ENCODE measurements at places on chromosomes 11 and 22.

DNA sequence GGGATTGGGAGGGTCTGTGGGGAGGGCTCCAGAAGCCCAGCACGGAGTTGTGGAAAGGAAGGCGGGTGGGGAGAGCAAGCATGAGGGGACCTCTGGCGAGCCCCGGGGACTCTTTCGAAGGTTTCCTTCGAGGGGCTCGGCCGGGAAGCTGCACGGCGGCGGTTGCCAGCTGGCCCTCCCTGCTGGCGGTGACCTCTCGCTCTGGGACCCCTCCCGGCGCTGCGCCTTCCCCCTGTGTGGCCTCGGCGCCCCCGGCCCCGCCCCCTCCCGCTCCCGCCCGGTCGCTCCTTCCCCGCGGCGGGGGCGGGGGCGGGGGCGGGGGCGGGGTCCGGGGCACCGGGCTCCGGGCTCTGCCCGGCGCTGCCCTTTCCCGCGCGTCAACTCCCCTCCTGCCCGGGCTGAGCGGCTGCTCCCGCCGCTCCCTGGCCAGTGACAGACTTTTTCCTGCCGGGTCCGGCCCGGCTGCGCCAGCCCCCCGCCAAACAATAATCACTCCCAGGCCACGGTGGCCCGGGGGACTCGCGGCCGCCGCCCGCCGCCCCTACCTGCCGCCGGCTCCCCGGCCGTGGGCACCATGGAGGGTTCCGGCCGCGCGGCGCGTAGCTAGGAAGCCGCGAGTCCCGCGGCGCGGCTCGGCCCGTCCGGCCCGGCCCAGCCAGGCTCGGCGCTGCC, 941 bp downstream of the CLCF1 start:
- DNase-seq: no peak

DNA sequence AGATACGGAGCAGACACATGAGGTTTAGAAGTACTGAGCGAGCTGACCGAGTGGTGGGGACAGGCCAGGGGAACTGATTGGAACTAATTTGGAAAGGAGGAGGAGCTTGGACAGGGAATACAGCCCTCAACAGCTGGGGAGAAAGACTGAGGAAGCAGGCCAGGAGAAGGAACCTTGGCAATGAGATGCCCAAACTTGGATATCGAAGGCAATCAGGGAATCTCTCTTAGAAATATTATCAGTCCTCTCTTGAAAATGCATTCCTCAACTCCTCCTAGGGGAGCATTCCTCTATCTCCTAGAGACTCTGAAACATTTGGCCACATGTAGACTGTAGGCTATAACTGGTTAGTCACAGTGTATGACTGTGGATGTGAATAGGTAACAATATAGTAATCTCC, 284.6 kb downstream of the GUCY1A2 start:
- no peak for DNase-seq

- peak; percentile 91 for DNase-seq
These were observed 31.6 kb upstream of the MYH9 start for GRCh38 chr22:36419177-36419911.

GRCh38 chr11:74306435-74307175, 4.8 kb downstream of the P4HA3 start:
- DNase-seq: no peak

DNA sequence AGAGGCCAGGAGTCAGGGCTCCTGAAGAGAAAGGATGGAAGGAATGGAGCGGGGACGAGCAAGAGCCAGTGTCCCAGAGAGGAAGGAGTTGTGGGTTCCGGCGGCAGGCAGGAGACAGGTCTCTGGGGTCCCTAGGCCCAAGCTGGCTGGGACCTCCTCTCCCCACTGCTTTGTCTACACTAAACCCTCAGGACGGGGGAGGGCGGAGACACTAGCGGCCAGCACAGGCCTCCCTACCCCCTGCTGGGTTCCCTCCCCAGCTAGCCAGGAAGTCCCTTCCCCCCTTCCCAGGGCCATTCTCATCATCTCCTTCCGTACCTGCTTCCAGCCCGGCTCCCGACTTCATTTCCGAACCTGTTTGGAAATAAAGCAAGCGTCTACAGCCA, 79.5 kb downstream of the ST3GAL4 start:
- no peak for DNase-seq

- DNase-seq: no peak
These were observed 13.0 kb upstream of the BCL9L start for GRCh38 chr11:118938491-118939403.

GRCh38 chr22:29830585-29830984, 7.5 kb downstream of the ASCC2 start:
- DNase-seq: no peak

DNA sequence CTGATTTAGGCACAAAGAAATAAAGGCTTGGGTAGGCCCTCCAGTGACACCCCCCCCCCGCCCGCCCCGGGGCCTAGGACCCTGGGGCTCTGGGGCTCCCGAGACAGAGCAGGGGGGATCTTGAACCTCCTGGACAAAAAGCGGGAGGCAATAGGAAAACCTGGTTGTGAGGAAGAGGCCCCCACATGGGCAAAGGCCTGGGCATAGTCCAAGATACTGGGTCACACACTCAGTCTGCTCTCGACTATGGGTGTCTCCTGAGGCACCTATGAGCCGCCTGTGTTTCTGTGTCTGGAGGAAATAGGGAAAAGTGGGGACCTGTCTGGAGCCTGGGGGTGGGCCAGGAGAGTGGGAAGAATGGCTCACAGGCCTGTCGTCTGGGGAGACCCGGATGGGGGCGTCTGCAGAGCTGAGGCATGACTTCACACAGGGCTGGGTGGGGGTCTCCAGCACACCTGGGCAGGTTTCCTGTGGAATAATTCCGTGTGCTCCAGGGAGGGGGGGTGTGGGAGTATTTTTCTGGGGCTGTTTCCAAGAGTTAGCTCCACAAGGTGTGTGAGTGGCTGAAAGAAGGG, 2.4 kb upstream of the MN1 start:
- no peak for DNase-seq

DNA sequence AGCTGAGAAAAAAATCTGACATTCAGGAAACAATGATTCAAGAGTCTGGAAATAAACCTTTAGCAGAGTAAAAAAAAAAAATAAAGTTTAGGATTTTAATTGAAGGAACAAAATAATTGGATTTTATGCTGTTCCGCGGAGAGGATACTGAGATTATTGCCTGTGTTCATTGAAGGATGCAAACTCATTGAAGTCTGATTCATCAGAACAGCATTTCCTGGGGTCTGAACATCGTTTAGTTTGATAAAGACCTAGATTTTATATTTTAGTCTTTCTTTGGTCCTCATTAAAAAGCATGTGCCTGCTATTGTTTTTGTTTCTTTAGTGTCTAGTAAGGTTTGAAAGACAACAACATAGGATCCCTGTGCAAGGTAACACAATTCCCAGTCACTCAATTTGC, 4.5 kb downstream of the TLCD5 start:
- DNase-seq: no peak

GRCh38 chr22:38220653-38221386, 19.0 kb downstream of the MAFF start:
- DNase-seq: no peak

DNA sequence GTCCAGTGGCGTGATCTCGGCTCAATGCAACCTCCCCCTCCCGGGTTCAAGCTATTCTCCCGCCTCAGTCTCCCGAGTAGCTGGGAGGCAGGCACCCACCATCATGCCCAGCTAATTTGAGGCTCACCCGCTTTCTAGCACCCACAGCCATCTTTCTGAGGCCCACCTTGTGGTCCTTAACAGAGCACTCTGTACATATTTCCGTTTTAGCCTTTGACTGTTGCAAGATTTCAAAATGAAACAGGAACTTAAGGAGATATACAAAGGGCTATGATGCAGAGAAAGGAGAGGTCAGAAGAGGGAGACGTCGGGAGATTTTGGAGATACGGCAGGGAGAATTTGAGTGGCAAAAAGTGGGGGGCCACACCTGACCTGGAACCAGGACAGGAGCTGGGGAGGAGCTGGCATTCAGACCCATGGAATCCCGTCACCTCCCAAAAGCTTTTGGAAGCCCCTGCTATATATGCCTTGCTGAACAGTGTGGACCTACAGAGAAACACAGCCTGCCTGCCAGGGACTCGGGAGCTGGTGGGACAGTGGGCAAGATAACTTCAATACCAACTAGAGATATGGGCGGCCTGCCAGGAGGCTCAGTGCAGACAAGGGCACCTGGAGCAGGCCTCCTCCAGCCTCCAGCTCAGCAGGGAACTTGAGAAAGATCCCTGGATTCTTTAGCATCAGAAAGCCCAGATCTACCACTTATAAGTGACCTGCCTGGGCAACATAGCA, 8.0 kb upstream of the CLCF1 start:
- no peak for DNase-seq

DNA sequence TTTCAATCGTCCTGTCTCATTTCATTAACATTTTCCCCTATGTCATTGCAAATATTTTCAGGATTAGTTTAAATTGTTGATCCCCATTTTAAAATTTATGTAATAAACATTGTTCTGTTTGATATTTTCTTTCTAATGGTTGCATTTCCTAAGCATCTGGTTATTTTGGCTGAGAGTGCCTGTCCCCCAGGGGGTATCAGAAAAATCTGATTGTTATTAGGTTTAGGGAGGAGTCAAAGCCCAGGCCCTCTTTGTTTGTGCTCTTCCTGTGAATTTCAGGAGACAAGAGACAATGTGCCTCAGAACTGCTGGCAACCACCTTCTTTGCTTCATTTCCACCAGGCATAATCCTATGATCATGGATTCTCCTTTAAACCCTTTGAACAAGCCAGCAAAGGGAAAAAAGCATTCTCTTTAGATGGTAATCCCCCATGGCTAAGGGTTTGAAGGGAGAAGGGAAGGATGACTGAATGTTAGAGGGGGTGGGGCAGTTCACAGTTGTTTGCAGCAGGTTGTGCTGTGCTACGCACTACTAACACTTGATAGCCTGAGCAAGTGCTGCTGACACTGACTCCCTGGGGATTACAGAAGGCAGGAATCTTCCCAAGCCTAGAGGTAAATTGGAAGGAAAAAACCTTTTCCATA, 462.4 kb upstream of the LRRC4C start:
- no peak for DNase-seq

DNA sequence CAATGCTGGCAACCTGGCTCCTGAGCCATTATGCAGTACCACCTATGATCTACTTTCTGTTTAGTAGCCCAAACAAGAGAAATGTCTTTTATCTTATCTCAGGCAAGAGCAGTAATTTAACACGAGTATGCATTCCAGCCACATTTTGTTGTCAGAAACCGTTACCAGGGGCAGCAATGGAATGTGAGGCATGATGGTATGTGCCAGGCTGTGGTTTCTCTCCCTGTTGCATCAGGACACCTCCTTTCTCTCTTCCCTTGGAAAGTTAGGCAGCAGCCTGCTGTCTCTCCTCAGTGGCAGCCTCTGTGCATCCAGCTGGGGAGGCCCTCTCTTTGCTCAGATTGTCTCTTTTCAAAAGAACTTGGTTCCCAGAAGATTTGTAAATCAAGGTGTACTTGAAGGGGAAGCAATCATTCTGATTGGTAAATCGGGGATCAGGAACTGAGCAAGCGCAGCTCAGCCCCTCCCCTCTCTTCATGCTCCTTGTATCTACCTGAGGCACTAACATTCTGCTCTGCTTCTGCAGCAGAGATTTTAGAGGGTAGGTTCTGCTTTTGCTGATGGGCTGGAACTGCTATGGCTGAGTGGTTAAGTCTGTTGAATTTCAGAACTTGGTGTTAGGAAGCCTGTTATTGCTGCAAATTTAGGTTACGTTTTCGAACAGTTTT, 229.2 kb downstream of the ADAMTS15 start:
- peak; percentile 45 for DNase-seq

GRCh38 chr11:13287036-13287435, 9.4 kb downstream of the BMAL1 start:
- DNase-seq: no peak

DNA sequence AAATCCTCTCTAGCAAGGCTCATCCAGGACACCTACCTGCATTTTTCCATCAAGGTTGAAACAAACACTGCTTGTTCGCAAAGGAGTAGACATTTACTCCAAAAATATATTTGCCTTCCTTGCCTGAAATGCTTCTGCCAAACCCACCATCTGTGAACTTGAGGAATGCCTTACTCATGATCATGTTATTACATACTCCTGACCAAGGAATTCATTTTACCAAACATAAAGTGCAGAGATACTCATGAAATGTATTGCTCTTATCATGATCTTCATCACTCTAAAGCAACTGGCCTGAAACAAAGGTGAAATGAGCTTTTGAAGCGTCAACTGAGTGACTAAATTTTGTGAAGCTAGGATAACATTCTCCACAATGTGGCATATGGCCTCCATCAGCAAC, 243.1 kb upstream of the CCDC179 start:
- no peak for DNase-seq

All from AG04450 (cell line).